ENCODE measurements at places on chromosomes 2 and 18. TPM values are rescaled to one million over a fixed set of nuclear protein-coding genes. Genes with fewer than 3 reads are reported as not detected.

Gene AQP12A
- not detected for total RNA-seq

DNA sequence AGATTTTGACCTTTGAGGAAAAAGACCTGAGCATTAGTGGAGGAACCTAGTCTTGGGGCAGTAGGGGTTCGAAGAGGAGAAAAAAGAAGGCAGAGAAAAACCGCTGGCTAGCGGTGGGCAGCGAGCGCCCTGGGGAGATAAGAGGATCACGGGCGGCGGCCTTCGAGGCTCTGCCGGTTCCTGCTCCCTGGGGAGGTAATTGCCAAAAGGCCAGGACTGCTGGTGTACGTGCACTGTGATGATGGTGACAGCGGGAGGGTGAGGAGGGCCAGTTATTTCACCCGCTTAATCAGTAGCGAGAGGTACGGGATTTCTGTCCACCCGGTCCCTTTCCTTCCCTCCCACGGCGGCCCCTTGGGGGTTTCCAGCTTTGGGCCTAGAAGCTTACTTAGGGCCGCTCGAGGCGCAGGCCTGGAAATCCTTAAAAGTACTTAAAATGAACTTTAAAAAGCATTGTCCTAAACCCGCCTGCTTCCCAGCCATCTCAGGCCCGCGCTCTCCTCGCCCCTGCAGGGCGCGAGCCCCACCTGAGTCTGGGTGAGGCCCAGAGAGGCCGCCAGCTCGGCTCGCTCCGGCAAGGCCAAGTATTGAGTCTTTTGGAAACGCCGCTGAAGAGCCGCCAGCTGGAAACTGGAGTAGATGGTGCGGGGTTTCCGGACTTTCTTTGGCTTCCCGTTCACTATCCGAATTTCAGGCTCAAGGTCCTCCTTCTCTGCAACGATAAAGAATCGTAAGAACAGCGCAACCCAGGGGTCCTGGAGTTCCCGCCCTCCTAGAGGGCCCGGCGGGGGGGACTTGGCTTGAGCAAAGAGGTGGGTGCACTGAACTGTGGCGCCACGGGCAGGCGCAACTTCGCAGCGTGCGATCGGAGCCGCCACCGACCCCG is 1.5 kb downstream of the DLX2 start:
- no peaks in the 10 kb centered on the region for H3K27me3 ChIP-seq
- H3K27ac ChIP-seq = peak overlapping the region; percentile 49
- peaks cover 38% of the 10 kb centered on the region for H3K4me1 ChIP-seq
- no peak for DNase-seq

DNA sequence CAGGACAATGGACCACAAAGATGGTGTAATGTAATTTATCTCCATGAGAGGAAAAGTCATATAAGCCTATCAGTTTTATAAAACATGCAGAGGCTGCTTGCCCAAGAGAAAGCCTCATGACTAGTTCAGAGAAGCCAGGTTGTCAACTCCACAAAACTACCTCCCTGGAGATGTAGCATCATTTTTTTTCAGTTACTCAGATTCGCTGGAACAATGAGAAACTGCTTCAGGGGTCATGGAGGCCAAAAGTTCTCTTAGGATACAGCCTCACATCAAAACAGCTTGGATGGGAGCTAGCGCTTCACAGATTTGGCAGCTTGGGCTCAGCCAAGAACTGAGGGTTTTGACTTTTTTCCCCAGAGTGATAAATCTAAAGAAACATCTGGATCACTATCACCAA is 263.5 kb downstream of the INSIG2 start:
- no peak overlapping the region for H3K4me3 ChIP-seq
- no peak overlapping the region for H3K27ac ChIP-seq
- H3K4me1 ChIP-seq = no peaks in the 10 kb centered on the region
- no peaks in the 10 kb centered on the region for H3K36me3 ChIP-seq

GRCh38 chr2:169761251-169761969 is 27.8 kb downstream of the KLHL23 start:
- H3K4me1 ChIP-seq = no peaks in the 10 kb centered on the region
- DNase-seq = no peak
- H3K4me3 ChIP-seq = no peak overlapping the region
- H3K36me3 ChIP-seq = no peaks in the 10 kb centered on the region

Gene PASK
- total RNA-seq = 51.6 TPM

DNA sequence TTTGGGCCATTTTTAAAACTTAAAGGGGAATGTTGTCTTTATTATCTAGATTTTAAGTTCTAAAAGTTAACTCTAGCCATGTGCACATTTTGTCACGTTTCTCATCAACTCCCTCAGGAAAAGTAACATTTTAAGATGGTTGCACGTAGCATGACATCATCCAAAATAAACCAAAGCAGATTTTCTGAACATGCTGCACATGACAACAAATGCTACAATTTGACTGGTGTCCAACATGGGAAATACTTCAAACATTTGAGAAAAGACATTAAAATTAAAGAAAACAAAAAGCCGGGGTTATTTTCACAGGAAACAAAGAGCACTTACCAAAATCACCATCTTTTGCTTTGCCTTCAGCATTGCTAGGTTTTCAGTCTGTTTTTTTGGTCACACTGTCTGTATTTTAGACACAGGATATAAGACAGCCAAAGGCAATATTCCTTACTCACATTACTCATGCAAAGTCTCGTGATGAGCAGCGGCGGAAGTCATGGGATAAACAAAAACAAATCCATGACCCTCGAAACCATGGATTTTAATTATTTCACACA is 51.3 kb upstream of the RND3 start:
- no peaks in the 10 kb centered on the region for H3K4me1 ChIP-seq
- H3K4me3 ChIP-seq = no peak overlapping the region
- no peaks in the 10 kb centered on the region for H3K36me3 ChIP-seq

Gene IL37
- not detected for total RNA-seq

Measured in Panc1 (cell line).